ENCODE measurements at places on chromosomes 12 and 14. TPM values are rescaled to one million over a fixed set of nuclear protein-coding genes. Genes with fewer than 3 reads are reported as not detected.

DNA sequence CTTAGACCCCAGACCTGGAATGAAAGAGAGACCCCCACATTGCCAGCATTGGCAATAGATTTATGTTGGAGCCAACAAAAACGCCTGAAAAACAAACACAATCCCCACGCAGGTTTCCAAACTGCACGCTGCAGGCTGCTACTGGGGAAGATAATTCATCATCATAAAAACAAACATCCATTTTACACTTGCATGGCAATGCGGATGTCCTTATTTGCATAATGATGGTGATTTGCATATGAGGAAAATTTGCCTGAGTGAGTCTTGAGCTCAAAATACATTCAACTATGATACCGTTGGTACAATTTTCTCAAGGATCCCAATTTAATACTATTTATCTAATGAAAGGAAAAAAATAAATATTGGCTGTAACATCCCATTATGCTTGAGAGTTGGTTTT, 33.6 kb upstream of the TMEM132D start:
- no peak for DNase-seq

DNA sequence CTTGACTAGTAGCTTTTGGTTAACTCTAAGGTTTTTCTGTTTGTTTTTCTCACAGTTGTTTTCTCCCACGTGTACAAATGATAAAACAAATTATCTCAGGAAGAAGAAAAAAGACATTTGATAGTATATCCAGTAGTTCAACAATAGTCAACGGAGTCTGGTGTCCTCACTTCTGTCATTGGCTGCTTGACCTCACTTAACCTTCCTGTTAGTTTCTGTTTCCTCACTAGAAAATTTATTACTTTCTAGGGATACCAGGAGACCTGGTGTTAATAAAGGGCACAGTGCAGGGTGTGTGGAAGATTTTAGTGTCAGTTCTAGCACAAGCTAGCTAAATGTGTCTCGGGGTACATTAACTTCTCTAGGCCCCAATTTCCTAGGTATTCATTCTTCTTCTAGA, 116.0 kb downstream of the PRKCH start:
- no peak for DNase-seq

GRCh38 chr12:125434936-125435443, 369.8 kb downstream of the AACS start:
- no peak for DNase-seq

GRCh38 chr14:95504135-95505029, 12.1 kb downstream of the SYNE3 start:
- no peak for DNase-seq

GRCh38 chr14:62736048-62737043, 308.9 kb downstream of the KCNH5 start:
- no peak for DNase-seq

- no peak for DNase-seq
Observed at GRCh38 chr12:122194804-122195203, 8.7 kb upstream of the B3GNT4 start.

- no peak for DNase-seq
Observed at GRCh38 chr12:92753976-92754885, 51.4 kb downstream of the PLEKHG7 start.

DNA sequence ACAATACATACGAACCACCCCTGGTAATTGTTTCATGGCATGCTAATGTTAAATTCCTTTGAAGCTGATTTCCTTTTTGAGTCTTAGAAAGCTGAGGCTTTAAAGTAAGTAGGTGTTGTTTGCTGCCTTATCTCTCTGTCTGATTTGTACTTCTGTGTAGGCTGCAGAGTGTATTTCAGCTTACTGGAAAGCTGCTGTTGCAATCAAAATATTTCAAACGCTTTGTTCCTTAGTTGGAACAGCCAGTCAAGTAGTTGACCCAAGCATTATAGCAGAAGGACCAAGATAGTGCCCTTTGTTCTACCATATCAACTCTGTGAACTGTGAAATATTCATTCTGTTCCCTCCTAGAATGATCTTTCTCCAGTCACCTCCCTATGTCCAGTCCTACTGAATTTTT, 3.1 kb downstream of the PKP2 start:
- DNase-seq, result no peak

GRCh38 chr12:51377099-51377984, 13.9 kb downstream of the GALNT6 start:
- DNase-seq, result no peak

KRT75 gene
- polyA plus RNA-seq, result not detected

INHBC gene
- polyA plus RNA-seq, result not detected
